ENCODE measurements at places on chromosomes 5 and 9.

DNA sequence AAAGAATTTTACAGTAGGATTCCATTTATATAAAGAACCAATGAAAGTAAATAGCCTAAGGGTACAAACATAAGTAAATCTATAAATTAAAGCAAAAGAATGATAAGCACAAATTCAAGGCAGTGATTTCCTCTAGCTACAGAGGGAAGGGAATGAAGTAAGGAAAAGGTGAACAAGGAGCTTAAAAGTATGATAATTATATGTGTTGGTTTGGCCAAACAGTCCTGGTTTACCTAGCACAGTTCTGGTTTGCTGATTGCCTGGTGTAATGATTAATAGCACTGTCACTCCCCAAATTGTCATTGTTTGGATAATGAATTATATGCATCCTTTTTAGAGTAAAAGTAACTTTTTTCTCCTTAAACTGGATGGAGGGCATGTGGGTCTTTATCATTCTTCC lies 15.0 kb upstream of the TMEM161B start:
- ATAC-seq, result no peak

GRCh38 chr5:166961028-166961427 lies 1330.4 kb upstream of the WWC1 start:
- no peak for ATAC-seq

DNA sequence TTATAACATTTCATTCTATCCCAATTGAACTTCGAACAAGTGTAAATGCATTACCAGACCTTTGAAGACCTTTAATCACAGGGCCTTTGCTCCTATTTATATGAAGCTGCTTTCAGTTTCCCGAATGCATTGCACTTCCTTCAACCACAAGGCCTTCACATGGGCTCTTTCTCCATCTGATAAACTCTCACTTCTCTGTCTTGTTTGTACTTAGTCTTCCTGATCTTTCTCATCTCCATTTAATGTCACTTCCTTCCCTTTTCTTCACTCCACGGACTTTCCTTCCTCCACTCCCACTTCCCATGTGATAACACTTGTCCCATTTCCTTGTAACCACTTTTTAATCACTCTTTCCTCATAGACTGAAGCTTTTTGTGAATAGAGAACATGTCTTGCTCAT lies 74.3 kb upstream of the TNC start:
- no peak for ATAC-seq

GRCh38 chr5:54455413-54456157 lies at the start of gene HSPB3:
Gene HSPB3 (plus strand): TSS chr5:54455699. CDS start chr5:54455790, 91 bp downstream.
- ATAC-seq, result peak; percentile 29

DNA sequence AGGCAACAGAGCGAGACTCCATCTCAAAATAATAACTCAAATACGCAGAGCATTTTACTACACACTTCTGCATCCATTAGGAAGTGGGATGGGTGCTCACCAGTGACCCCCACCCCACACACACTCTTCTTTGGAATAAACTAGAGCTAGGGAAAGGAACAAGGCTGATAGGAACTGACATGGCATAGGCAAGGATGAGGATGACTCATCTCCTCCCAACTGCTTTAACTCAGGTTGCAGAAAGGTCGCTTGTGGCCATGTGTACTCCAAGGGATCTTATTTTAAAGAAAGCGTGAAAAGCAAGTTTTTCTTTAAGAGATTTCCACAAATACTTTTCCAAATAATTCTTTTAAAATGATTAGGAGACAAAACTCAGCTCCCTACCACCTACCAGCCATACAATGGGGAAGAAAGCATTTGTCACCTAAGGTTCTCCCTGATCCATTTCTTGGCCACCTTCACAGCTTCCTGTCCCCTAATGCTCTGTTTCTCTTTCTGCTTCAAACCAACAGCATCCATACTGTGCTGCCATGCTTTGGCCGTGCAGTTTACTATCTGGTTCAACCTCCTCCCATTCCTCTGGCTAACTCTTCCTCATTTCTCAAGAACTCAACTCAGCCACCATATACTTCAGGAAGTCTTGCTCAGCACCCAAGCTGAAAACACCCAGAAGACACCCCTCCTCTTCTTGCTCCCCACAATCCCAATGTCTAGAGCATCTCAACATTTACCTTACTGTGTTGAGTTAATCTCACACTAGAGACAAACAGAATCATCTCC lies 211.9 kb downstream of the ACTL7B start:
- ATAC-seq, result no peak

- no peak for ATAC-seq
These were observed 114.9 kb downstream of the INVS start for GRCh38 chr9:100213730-100214477.

DNA sequence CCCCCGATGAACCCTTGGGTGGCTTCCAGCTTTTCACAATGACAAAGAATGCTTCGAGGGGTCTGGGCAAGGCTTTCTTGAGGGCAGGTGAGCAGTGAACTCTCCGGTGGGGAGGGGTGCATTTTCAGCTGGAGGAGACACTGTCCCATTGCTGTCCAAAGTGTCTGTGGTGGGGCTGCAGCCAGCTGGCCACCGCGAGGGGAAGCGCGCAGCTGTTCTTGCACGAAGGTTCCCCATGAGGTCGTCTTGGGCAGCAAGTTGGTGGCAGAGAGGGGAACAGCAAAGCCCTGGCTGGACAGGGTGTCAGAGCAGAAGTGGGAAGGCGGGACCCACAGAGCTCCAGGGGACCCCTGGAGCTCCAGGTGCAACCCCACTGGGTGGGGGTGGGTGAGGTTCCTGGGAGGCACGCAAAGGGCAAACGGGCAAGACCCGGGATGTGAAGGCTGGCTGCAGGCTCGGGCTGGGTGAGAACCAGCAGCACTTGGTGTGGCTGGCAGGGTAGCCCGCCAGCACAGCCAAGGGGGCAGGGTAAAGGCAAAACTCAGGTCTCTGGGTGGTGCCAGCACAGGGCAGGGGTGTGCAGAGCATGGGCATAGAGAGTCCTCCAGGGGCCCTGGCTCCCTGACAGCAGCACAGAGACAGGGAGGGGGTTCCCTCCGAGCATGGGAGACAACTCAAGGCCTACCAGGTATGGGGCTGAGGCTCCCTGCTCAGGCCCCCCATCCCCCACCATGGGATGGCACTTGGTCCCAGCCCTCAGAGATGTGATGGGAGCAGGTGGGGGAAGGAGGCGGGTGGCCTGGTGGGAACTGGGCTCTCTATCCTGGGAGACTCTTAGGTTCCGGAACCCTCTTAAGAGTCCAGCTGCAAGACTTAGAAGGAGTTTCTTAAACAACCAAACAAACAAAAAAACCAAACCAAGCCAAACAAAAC lies 26.6 kb downstream of the TSPAN17 start:
- no peak for ATAC-seq

Measured in motor neuron (in vitro differentiated cells).